ENCODE measurements at places on chromosomes 13 and 19.
A peak's percentile ranks its signal among the peaks of the same experiment; 100 is the strongest.

DNA sequence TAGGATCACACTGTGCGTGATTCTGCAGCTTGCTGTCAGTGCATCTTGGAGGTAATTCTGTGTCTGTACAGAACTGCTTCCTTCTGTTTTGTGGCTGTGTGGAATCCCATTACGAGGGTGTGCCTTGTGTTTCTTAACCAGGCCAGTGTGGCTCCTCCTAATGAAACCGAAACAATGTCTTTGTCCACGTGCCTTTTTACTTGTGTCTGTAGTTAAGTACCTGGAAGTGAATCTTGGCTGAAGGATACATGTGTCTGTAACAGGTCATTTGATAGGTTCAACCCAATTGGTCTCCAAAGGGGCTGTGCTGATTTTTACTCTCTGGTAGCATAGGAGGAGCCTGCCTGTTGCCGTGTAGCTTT, 13.1 kb downstream of the NOP53 start:
- peaks cover 45% of the 10 kb centered on the region for H3K36me3 ChIP-seq
- H3K27me3 ChIP-seq, result no peaks in the 10 kb centered on the region
- no peak overlapping the region for H3K27ac ChIP-seq
- H3K4me1 ChIP-seq, result no peaks in the 10 kb centered on the region
- no peak overlapping the region for H3K4me3 ChIP-seq

DNA sequence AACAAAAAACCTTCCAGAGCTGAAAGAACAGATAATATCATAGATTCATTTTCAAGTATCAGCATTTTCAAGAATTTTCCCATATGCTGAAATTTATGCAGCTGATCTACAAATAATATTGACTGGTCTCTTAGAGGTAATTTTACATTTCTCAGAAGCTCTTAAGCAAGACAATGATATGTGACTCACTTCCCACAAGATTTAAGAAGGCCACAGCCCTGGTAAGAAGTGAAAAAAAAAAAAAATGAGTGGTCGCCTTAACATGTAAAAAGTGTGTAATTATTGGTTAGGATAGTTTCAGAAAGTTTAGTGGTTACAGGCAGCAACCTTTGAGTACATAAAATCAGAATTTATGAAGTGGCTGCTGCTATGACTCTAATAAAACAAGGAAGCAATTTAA, 54.5 kb downstream of the NUFIP1 start:
- H3K4me3 ChIP-seq, result no peak overlapping the region
- no peak overlapping the region for H3K27ac ChIP-seq
- H3K4me1 ChIP-seq, result peaks cover 10% of the 10 kb centered on the region
- H3K27me3 ChIP-seq, result peaks cover 8% of the 10 kb centered on the region
- DNase-seq, result no peak

DNA sequence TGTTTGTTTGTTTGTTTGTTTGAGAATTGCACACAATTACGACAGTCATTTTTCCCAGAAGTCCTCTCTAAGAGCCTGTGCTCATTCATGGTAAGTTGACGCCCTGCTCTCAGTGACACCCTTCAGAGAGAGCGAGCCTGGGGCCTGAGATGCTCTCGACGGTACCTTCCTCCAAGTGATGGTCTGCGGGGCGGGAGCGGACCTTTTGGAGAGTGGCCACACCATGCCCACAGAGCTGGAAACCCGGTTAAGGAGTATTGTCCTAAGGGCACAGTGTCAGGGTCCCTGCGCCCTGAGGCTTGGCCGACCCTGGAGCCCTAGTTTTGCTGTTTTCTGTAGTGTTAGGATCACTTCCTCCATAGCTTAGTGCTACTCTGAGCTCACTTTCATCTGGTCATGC, 3.6 kb downstream of the POP4 start:
- peaks cover 11% of the 10 kb centered on the region for H3K4me1 ChIP-seq
- no peak overlapping the region for H3K27ac ChIP-seq
- peaks cover 53% of the 10 kb centered on the region for H3K36me3 ChIP-seq
- no peak overlapping the region for H3K4me3 ChIP-seq

- no peaks in the 10 kb centered on the region for H3K36me3 ChIP-seq
- DNase-seq, result no peak
- no peak overlapping the region for H3K27ac ChIP-seq
Measured at GRCh38 chr19:489418-490196, 6.7 kb upstream of the MADCAM1 start.

GRCh38 chr19:5953030-5953589, 24.8 kb downstream of the RANBP3 start:
- peak overlapping the region; percentile 94 for H3K27ac ChIP-seq
- H3K27me3 ChIP-seq, result no peaks in the 10 kb centered on the region
- H3K36me3 ChIP-seq, result peaks cover 57% of the 10 kb centered on the region
- no peak for DNase-seq
- H3K4me3 ChIP-seq, result peak overlapping the region; percentile 76

GRCh38 chr19:5953680-5954213, 24.2 kb downstream of the RANBP3 start:
- peak overlapping the region; percentile 76 for H3K4me3 ChIP-seq
- H3K27ac ChIP-seq, result peak overlapping the region; percentile 94

GRCh38 chr13:24614306-24615080, 65.7 kb upstream of the ATP12A start:
- peaks cover 35% of the 10 kb centered on the region for H3K4me1 ChIP-seq
- no peak for DNase-seq
- H3K36me3 ChIP-seq, result no peaks in the 10 kb centered on the region
- no peak overlapping the region for H3K4me3 ChIP-seq
- H3K27me3 ChIP-seq, result no peaks in the 10 kb centered on the region

GRCh38 chr19:3220576-3220975, 3.9 kb upstream of the CELF5 start:
- no peak for DNase-seq
- H3K4me1 ChIP-seq, result no peaks in the 10 kb centered on the region
- H3K4me3 ChIP-seq, result no peak overlapping the region
- no peaks in the 10 kb centered on the region for H3K36me3 ChIP-seq
- H3K27me3 ChIP-seq, result peaks cover 6% of the 10 kb centered on the region

DNA sequence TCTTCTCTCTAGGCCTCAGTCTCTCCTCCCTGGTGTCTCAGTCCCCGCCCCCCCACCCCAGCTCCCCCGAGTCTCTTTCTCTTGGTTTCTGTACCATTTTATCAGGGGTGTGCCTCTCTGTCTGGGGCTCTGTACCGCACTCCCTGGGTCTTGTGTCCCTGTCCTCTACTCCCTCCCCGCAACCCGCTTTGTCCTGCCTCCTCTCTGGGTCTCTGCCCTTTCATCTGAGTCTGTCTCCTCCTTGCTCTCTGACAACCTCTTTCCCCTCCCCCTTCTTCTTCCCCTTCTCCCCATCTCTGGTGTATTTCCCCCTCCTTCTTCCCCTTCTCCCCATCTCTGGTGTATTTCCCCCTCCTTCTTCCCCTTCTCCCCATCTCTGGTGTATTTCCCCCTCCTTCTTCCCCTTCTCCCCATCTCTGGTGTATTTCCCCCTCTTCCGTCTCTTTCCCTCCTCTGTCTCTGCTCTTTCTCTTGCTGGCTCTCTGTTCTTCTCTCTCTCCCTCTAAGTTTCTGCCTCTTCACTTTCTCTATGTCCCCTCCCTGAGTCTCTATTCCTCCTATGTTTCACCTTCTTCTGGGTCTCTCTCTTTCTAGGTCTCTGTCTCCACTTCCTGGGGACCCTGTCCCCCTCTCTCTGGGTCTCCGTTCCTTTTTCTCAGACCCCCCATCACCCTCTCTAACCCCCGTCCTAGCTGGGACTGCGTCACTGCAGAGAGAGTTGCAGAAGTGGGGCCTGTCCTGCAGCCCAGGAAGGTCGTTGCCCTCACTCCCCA, 2.2 kb upstream of the KCNC3 start:
- H3K36me3 ChIP-seq, result peaks cover 19% of the 10 kb centered on the region
- H3K27ac ChIP-seq, result peak overlapping the region; percentile 88
- H3K4me1 ChIP-seq, result peaks cover 62% of the 10 kb centered on the region

- peaks cover 29% of the 10 kb centered on the region for H3K27me3 ChIP-seq
- no peak for DNase-seq
- peaks cover 11% of the 10 kb centered on the region for H3K4me1 ChIP-seq
Measured at GRCh38 chr13:109157275-109157674, 527.9 kb downstream of the MYO16 start.

DNA sequence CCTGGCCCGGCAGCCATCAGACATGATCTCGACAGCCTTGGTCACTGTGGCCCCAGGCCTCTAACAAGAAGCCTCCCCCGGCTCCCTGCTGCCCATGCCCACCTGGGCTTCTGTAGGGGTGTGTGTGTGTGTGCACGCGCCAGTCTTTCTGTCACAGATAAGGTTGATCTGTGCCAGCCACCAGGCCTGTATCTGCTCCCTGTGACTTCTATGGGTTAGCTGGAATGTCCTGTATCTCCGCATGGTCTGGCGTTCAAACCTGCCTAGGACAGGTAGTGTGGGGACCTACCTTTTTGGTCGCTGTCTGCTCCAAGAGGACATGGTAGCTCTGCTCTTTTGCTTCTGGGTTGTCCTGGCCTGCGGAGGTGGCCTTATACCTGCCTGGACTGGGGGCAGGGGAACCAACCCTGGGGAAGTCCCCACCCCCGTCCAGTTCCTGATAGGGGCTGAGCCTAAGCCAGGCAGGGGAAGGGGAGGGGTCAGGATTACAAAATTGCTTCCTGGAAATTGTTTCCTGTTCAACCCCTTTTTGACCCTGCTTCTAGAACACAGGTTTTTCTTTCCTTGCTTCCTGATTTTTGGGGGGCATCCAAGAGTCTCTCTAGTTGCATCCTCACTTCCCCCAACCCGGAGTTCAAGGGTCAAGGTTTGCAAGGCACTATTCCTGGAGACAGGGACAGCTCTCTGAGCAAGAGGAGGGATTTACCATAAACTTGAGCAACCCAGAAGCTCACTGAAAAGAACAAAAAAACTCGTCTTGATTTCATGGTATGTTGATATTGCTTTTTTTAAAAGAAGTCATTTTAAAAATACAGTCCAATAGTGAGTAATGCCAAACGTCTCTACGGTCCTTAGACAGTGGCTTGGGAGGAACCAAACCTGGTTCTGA, at the start of gene LRG1:
Gene LRG1, minus strand, starts transcription at position 344 of the 889 bp plus-strand sequence. Its CDS starts 23 bp downstream, at position 321.
- H3K36me3 ChIP-seq, result no peaks in the 10 kb centered on the region
- H3K27ac ChIP-seq, result peak within 1 kb of the TSS; percentile 31
- DNase-seq, result no peak
- H3K4me3 ChIP-seq, result no peak within 1 kb of the TSS
- H3K4me1 ChIP-seq, result peaks cover 2% of the 10 kb centered on the region

DNA sequence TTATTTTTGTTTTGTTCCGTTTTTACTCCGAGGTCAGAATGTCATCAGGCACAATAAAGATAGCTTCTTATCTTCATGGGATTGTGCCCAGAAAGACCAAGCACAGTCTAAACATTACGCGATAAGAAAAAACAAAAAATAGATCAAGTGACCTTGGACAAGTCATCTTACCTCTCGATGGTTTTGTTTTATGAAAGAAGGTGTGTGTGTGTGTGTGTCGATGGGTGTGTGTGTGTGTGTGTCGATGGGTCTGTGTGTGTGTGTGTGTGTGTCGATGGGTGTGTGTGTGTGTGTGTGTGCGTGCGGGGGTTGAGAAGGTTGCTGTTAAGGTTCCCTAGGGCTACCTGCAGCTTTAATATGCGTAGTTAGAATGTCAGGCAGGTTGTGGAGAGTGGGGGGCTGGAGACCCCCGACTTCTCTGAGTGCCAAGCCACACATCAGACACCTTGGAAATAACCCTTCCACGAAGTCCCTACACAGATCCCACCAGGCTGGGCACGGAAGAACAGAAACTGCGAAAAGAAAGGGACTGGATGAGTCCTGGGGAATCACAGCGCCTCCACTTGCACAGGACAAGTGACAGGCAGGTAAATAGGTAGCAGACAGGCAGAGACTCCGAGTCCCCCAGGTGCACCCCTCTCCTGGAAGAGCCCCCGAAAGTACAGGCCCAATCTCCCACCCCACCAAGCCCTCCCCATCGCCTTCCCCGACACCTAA, 458 bp upstream of the ATP8A2 start:
- H3K4me3 ChIP-seq, result peak overlapping the region; percentile 36
- no peak for DNase-seq
- H3K4me1 ChIP-seq, result peaks cover 2% of the 10 kb centered on the region
- no peak overlapping the region for H3K27ac ChIP-seq
- no peaks in the 10 kb centered on the region for H3K36me3 ChIP-seq

- H3K27me3 ChIP-seq, result peaks cover 2% of the 10 kb centered on the region
- H3K4me3 ChIP-seq, result no peak overlapping the region
- peaks cover 9% of the 10 kb centered on the region for H3K4me1 ChIP-seq
- no peak overlapping the region for H3K27ac ChIP-seq
Measured at GRCh38 chr13:100211016-100211710, 122.3 kb downstream of the PCCA start.

DNA sequence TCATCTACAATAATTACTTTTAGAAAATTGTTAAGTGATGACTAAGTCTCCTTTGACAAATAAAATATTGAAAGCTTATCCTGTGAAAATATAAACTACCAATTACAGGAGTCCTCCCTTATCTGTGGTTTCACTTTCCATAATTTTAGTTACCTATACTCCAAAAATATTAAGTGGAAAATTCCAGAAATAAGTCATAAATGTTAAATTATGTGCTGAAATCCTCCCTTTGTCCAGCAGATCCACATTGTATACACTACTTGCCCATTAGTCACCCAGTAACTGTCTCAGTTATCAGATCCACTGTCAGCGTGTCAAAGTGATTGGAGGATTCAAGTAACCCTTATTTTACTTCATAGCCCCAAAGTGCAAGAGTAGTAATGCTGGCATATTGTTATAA, 98.1 kb downstream of the SERP2 start:
- H3K27ac ChIP-seq, result no peak overlapping the region
- H3K4me1 ChIP-seq, result no peaks in the 10 kb centered on the region
- no peaks in the 10 kb centered on the region for H3K36me3 ChIP-seq
- DNase-seq, result no peak

DNA sequence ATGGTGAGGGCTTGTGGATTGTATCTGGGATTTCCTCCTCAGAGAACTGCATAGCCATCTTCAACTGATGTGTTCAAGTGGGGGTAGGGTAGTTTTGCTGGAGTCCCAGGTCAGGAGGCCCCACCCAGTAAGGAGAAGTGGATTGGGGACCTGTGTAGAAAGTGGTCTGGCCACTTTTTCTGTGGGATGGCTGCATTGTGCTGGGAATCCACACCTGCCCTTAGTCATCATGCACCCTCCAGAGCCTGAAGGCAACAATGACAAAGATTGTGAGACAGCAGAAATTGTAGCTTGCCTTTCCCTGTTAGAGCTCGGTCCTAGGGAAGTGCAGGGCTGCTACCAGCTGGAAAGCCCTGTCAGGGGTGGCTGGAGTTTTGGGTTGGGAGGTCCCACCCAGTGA, 255.4 kb downstream of the NDFIP2 start:
- H3K36me3 ChIP-seq, result no peaks in the 10 kb centered on the region
- H3K4me3 ChIP-seq, result no peak overlapping the region
- no peaks in the 10 kb centered on the region for H3K4me1 ChIP-seq

- H3K36me3 ChIP-seq, result peaks cover 9% of the 10 kb centered on the region
- peaks cover 8% of the 10 kb centered on the region for H3K4me1 ChIP-seq
- no peak overlapping the region for H3K4me3 ChIP-seq
- no peak overlapping the region for H3K27ac ChIP-seq
Measured at GRCh38 chr19:1962674-1963073, 21.7 kb downstream of the CSNK1G2 start.

DNA sequence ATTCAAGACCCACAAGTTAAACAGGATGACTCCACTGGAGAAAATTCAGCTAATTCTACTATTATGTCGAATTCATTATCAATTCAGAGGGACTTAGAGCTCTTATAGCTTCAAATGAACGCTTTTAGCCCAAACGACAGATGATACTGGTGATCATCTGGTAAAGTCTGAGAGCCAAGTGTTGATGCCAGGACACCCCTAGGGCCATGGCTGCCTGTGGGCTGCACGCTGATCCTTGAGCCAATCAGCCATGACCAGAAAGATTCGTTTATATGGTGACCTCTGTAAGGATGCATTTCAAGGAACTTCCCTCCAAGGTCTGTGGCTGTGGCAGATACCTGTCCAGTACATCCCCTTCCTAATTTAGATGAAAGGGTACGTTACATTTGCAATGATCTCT, 10.9 kb downstream of the MEDAG start:
- no peak for DNase-seq
- H3K36me3 ChIP-seq, result no peaks in the 10 kb centered on the region
- H3K4me3 ChIP-seq, result no peak overlapping the region
- H3K27me3 ChIP-seq, result peaks cover 47% of the 10 kb centered on the region
